Osteocyte (in vitro differentiated cells): ENCODE measurements at places on chromosomes 4 and X. TPM values are rescaled to one million over a fixed set of nuclear protein-coding genes. Genes with fewer than 3 reads are reported as not detected.

DNA sequence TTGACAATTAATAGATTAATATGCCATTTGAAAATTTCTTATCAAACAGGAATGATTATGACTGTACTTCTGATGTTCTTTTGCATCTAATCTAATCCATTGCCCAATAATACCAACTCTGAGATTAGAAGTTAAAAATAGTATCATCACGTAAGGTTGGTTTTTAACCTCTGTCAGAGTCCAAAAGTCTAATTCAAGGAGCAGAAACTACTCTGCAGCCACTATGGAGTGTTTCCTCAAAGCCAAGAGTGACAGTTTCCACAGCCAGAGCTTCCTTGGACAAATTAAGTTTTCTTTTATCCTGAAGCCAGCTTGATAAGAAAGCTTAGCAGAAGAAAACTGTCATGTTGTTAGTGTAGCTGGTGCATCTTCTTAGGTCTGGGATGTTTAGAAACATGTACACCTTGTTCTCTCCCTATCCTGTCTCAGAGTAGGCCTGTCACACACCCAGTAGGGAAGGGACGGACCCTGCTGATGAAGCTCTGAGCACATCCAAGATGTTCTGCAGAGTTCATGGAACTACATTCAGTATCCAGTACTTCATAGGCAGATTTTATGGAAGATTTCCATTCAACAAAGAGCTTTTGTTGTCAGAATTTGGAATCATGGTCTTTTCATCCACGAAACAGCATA is 20.4 kb upstream of the PI4K2B start:
- DNase-seq, result no peak

DNA sequence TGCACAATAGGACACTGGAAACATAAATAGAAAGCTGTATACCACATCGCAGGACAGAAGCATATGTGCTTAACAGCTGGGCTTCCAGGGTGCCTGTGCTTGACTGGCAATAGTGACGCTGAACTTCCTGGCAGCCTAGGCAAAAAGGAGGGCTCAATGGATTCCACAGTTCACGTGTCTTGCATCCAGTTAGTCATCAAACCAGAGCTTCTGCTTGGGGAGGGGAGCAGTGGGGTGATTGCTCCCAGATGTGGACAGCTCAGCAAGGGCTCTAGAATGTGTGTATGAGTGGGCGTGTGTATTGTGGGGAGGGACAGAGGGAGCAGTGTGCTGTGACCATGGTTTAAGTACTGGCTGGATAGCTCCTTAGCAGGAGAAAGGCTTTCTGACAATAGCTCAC is 2.3 kb downstream of the PRRG3 start:
- no peak for DNase-seq

DNA sequence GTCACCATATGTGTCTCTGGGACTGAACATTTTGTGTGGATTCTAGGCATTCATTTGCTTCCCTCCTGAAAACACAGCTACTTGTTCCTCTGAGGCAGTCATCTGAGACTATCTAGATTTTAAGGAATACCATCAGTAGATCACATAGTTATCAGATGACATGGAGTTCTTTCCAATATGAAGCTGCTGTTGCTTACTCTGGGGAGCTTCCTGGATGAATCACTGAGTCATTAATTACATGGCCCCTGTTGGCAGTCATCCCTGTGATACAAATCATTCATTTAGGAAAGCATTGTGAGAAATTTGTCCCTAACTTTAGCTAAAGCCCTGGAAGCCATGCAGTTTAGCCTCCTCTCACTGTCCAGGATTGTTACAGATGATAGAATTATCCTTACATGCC is 98.2 kb upstream of the ARSJ start:
- no peak for DNase-seq

DNA sequence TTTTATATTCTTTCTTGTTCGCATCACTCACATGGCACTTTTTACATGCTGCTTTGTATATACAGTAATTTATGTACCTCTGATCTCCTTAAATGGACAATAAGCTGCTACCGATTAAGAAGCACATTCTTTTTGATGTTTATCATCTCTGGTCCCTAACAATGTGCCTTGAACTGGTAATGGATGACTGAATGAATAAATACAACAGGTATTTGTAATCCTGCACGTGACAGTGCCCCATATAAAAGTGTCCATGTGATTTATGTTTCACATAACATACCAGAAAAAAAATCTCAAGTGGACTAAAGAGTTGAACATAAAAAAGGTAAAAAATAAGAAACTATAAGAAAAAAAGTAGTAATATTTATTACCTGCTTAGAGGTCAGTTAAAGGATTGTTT is 7.7 kb upstream of the SLAIN2 start:
- DNase-seq, result no peak

GRCh38 chr4:138616775-138617174 is 374.6 kb upstream of the SLC7A11 start:
- DNase-seq, result no peak

The SLC9B1 gene
- 1.0 and 1.8 TPM in 2 replicates for total RNA-seq

DNA sequence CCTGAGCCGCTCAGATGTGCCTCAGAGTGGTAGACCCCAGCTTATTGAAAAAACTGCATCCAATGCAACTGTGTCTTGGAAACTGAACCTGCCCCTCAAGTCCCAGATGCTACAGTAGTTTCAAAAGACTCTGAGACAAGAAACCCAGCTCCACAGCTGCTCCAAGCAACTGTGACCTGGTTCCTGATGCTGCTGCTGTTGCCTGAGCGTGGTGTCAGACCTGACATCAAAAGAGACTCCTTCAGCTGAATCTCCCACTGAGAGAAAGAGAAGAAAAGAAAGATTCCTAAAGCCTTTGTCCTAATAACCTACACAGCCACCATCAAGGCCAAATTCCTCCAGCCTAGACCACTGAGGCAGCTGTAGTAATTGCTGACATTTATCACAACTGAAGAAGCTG is 630.1 kb downstream of the STIM2 start:
- DNase-seq, result no peak

DNA sequence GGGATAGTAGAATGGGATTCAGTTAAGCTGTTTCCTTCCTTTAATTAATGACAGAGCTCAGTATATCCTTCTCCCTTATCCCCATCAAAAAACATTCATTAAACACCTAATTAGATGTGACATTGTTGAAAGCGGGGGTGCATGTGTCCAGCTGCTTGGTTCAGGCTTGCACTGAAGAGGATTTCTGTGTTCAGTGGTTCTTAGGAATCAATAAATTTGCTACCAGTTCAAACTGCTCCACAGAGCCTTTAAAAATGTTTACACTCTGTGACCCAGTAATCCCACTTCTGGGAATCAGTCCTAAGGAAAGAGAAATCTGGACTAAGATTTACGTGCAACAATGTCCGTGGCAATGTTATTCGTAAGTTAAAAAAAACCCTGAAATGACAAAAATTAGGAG is 7.2 kb upstream of the TMEM255A start:
- DNase-seq, result no peak

DNA sequence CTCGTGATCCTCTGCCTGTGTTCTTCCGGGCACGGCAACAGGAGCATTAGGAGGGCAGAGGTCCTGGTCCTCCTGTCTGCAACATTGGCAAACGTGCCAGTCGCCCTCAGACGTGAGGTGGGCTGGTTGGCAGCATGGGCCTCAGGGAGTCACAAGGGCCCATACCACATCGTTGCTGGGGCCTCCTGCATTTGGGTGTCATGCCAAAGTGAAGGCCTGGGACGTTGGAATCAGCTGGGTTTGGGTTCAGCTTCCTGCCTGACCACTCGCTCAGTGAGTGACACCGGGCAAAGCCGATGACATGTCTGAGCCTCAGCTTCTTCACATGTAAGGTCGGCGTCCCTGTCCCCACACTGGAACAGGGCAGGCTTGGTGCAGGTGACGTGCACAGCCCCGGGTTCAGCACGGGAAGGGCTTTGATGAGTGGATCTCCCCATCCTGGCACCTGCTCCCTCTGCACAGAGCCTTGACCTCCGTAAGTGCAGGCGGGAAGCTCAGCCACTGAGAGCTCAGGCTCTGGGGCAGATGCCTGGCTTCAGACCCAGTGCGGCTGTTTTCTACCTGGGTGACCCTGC is 91.6 kb downstream of the PSAPL1 start:
- no peak for DNase-seq

DNA sequence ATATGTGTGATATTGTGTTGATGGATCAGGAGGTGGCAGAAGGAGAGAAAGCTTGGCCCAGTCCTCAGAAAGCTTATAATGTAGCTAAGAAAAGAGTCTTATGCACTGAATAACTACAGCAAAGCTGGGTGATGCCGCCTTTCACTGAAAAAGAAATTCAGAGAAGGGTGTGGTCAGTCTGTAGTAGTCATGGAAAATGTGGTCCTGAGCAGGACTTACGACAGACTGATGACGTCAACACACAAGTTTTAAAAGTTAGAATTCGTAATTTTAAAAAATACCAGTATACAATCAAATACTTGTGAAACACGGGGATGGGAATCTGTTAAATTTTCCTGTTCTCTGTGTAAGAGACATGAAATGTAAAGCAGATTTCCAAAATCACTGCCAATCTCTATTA is 87.0 kb upstream of the RAPGEF2 start:
- DNase-seq, result no peak

DNA sequence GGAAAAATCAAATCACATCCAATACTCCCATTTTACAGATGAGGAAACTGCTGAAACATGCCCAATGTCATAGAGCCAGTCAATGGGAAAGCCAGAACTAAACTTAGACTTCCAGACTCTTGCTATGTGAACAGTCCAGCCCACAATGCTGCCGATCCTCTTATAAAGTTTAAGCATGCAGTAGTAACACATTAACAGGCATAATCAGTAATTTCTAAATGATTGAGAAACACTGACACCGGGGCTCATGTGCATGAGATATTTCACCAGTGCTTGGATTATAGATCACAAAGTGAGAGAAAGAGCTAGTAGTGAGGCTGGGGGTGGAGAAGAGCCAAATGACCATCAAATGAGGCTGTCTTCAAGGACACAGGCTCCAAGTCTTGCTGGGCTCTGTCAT is 2.5 kb downstream of the BDH2 start:
- no peak for DNase-seq

The SPOCK3 gene
- not detected in 2 replicates for total RNA-seq

The GPR143 gene
- 0.43 TPM in 1 of 2 replicates, not detected in the other for total RNA-seq

The PLAC8 gene
- not detected in 2 replicates for total RNA-seq

The CT45A2 gene
- total RNA-seq, result not detected in 2 replicates

DNA sequence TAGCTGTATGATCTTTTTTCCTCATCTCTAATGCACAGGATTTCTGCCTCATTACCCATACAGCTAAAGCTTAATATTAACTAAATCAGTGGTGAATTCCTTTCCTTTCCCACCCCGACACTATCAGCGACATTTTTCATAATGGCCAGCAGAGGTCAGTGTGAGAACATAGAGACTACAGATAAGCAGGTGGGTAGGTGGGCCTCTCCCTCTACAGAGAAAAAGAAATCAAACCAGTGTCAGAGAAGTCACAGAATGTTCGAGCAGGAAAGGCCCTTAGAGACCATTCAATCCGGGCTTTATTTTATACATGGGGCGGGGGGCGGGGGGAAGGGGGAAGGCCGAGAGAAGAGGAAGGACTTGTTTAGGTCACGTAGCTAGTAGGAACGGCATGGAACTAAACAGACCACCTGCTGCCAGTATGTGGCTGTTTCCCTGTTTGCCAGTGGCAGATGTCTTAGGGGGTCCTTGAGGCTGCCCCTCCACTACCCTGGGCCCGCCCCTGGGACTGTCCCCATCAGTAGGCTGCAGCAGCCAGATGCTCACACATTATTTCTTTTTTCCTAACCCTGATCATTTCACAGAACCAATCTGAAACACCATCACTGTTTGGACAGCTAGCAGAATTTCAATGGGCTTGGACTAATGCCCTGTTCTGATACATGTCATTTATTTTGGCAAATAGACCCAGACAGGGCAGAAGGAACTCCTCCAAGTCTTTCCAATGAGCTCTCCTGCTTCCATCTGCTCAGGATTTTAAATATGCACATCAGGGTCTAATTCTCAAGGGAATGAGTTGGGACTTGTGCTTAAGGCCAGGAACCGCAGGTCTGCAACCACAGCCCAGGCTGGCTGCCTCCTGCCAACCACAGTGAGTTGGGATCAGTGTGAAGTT is 133.4 kb downstream of the ATG4A start:
- DNase-seq, result no peak

GRCh38 chrX:2450681-2451080 is 50.1 kb downstream of the DHRSX start:
- DNase-seq, result no peak

- DNase-seq, result no peak
Measured at GRCh38 chrX:154714925-154715324, 36.0 kb downstream of the GAB3 start.

The TREX2 gene
- 2.5 TPM in 2 replicates for total RNA-seq

DNA sequence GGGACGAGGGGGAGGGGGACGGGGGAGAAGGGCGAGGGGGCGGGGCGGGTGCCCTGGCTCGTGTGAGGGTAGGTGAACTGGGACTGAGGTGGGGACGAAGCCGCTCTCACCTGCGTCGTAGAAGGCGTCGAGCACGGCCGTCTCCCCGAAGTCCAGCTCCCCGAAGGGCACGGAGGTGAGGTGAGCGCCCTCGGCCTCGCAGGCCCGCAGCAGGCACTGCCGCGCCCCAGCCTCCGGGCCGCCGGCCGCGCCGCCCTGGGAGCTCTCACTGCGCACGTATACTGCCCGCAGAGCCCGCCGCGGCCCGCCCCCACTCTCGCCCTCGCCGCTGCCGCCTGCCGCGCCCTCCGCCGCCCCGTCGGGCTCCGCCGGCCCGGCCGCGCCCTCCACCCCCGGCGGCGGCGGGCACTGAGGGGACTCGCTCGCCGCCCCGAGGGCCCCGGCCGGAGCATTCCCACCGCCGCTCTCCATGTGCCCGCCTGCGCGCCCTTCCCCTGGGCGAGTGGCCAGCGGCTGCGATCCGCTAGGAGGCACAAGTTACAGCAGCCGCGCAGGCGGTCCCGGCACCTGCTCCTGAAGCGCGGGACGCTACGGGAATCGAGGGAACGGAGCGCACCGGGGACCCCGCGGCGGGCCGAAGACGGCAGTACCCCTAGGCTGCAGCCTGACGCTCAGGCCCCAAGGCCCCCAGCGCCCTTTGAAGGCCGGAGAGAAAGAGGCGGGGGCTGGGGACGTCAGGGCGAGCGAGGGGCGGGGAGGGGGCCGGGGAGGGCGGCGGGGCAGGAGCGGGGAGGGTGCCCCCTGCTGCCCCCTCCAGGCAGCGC is at the start of gene MAP3K15:
Gene MAP3K15 (minus strand): TSS at position 718 of the 824 bp plus-strand sequence. CDS start 247 bp downstream, at position 471.
- no peak for DNase-seq

- DNase-seq, result no peak
Measured at GRCh38 chr4:123060039-123060770, 137.8 kb upstream of the NUDT6 start.

- DNase-seq, result no peak
Measured at GRCh38 chr4:164304861-164305260, 449.1 kb upstream of the SMIM31 start.

DNA sequence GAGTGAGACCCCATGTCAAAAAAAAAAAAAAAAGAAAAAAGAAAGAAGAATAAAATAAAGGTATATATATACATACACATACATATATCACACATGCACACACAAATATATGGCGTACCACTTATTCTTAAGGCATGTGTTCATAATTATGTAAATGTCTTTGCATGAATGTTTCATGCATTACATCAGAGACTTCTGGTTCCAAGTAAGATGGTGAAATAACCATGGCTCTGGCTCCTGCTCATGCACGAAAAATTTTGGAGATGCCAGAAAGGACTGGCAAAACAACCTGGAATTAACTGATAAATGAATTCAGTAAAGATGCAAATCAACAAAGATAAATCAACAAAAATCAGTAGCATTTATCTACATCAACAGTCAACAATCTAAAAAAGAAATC is 19.7 kb upstream of the FHIP1A start:
- DNase-seq, result no peak

GRCh38 chr4:158617956-158618355 is 53.7 kb downstream of the C4orf46 start:
- no peak for DNase-seq
